BE2C (cell line): ENCODE measurements at places on chromosomes 6 and 20.

DNA sequence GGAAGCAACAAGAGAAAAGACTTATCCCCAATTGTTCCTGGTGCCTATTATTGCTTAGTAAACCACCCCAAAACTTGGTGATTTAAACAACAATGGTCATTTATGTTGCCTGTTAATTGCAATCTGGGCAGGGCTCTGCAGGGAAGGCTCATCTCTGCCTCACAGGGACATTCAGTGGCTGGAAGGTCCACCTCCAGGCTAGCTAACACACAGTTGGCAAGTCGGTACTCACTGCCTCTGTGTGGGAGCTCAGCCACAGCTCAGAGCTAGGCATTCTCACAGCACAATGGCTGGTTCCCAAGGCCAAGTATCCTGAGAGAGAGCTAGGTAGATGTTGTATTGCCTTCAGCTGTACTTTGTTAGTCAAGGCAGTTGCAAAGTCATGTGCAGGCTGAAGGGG lies 18.5 kb upstream of the GMDS start:
- DNase-seq, result no peak

- no peak for DNase-seq
These were observed 11.3 kb downstream of the SLC16A10 start for GRCh38 chr6:111098597-111098996.

DNA sequence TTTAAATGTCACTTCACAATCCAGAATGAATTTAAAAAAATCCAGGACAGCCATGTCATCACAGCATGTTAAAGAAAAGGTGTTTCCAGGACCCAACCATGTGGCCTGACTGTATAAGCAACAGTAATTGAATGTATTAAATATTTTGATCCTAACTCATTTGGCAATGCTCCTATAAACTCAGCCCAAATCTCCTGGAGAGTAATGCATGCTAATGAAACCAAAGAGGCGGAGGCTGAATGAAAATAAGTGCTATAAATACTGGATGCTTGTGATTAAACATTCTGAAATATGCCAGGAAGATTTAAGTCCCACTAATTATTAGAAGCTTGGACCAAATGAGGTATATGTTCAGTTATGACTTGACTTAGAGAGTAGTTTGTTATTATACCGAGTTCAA lies 486.8 kb downstream of the FRK start:
- no peak for DNase-seq

DNA sequence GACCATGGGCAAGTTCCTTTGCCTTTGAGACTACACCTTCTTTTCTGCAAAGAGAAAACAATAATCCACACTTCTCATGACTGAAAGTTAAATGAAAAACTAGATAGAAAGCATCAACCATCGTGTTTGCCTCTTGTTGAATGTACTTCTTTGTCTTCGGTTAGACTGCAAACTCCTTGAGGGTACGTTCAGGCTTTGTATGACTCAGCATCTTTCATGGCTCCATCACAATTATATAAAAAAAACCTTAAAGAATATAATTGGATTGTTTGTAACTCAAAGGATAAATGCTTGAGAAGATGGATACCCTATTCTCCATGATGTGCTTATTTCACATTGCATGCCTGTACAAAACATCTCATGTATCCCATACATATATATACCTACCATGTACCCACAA lies 439.2 kb downstream of the MAFB start:
- no peak for DNase-seq

GRCh38 chr6:147285087-147285855 lies 81.1 kb downstream of the STXBP5 start:
- no peak for DNase-seq

- DNase-seq, result peak; percentile 56
These were observed 709 bp downstream of the SCAND1 start for GRCh38 chr20:35953387-35954199.

- no peak for DNase-seq
These were observed 324.9 kb upstream of the TBX18 start for GRCh38 chr6:85089255-85089654.

DNA sequence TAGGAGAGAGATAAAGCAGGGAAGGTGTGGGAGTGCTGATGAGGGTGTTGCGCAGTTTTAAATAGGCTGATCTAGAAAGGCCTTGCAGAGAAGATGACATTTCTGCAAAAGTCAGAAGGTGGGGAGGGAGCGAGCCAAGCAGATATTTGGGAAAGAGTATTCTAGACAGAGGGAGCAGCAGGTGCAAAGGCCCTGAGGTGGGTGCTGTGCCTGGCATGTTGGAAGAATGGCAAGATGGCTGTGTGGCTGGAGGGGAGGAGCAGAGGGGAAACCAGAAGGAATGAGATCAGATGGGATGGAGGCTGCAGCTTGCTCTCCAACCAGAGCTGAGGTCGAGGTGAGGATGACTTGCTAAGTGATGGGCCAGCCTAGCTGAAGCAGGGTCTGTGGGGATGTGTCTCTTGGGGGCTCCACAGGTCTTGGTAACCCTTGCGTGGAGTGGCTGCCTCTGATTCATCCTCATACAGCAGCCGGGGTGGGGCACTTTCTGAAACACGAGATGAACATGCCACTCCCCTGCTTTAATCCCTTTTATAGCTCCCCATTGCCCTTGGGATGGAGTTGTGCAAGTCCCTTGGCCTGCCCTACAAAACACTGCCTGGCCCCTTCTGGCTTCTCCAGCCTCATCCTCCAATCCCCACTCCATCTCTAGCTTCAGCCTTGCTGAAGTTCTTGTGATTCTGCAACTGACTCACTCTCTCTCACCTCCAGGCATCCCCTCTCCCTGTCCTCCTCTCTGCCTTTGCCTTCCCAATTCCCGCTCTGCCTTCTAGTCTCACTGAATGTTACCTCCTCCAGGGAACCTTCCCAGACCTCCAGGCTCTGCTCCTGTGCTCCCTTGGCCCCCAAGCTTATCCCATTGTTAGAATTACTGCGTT lies 94.1 kb downstream of the CDH22 start:
- DNase-seq, result no peak

GRCh38 chr6:27168586-27169443 lies 78.7 kb upstream of the PRSS16 start:
- DNase-seq, result no peak

GRCh38 chr6:130115036-130115435 lies 96.7 kb downstream of the L3MBTL3 start:
- DNase-seq, result no peak

DNA sequence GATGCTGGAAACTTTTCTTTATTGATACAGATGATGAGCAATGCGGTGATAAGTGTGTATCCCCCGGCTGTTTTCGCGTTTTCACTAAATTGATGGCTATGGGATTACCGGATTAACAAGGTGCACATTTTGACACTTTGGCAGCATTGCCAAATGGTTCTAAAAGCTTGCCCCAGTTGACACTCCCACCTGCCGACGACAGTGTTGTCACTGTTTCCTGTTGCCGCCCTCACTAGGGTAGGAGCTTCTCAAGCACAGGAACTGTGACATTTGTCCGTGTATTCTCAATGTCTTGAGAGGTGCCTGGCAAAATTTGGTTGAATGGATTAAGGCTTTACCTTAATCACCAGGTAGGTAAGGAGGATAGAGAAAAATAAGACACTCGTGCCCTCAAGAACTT lies 9.8 kb upstream of the MAPK13 start:
- DNase-seq, result no peak

DNA sequence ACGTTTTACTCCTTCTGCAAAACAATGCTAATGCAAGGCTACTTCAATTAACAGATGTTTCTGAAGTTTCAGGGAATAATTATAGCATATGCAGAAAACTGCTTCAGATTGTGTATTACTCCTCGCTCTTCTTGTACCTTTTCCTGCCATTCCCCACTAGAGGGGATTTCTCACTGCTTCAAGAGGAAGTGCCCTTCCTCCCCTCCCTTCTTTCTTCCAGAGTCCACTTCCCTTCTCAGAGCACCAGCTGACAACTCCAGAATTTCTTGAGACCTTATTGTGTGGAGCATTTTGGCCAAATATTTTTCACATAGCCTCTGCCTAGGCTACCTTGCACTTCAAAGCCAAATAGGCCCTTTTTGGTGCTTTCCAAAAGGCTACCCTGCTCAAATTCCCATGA lies 12.7 kb upstream of the MCUR1 start:
- DNase-seq, result no peak

GRCh38 chr6:4935486-4935885 lies 68.4 kb downstream of the RPP40 start:
- no peak for DNase-seq

GRCh38 chr6:43878823-43879495 lies 108.9 kb downstream of the VEGFA start:
- DNase-seq, result peak; percentile 50
